HepG2 (cell line): ENCODE measurements at places on chromosomes 12 and 14.

- no peak for DNase-seq
These were observed 1.2 kb downstream of the HOXC10 start for GRCh38 chr12:53985994-53986685.

- peak; percentile 18 for DNase-seq
These were observed 128.0 kb downstream of the KCNA5 start for GRCh38 chr12:5171701-5172100.

- DNase-seq: no peak
These were observed 41.7 kb upstream of the LTA4H start for GRCh38 chr12:96077081-96077480.

DNA sequence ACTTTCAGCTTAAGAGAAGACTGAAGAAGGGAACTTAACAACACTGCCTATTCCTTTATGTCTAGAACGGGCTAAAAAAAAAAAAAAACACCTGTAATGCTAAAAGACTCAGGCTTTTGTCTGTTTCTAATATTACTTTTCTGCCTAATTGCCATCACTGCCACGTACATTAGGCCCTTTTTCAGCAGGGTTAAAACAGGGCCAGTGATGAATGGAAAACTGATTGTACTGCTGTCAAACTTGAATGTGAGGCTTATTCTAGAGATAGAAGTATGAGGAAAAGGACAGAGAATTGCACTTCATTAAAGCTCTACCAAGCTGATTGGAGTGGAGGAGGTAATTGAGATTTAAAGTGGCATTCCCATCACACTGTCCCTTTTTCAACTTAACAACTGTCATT is 535.8 kb downstream of the PRKD1 start:
- DNase-seq: no peak
